ENCODE measurements at places on chromosomes 2 and 18.

DNA sequence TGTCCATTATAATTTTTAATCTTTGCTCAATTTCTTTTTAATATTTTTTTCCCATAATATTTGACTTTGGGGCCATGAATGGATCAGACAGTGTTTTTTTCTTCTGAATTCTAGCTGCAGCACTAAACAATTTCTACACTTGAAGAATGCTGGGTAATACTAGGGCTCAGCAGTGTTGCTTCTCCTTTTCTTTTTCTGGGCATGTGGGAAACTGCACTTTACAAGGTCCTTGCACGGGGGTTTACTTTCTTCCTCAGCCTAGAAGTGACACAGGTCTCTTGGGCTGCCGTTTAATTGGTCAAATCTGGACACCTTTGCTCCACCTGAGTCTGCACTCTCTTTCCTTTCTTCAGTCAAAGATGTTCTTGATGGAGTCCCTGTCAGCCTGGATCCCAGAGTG is 135.4 kb upstream of the APCDD1 start:
- no peak for DNase-seq

GRCh38 chr2:1738646-1739302 is 5.5 kb downstream of the PXDN start:
- DNase-seq, result no peak

- DNase-seq, result no peak
These were observed 127.3 kb upstream of the EPC2 start for GRCh38 chr2:148517296-148517695.

- no peak for DNase-seq
These were observed 79.1 kb upstream of the KCNH7 start for GRCh38 chr2:162917626-162918025.

GRCh38 chr2:10500601-10501361 is 52.7 kb upstream of the ODC1 start:
- DNase-seq, result no peak

- DNase-seq, result no peak
These were observed 1490.2 kb upstream of the SLC39A10 start for GRCh38 chr2:194166818-194167217.

DNA sequence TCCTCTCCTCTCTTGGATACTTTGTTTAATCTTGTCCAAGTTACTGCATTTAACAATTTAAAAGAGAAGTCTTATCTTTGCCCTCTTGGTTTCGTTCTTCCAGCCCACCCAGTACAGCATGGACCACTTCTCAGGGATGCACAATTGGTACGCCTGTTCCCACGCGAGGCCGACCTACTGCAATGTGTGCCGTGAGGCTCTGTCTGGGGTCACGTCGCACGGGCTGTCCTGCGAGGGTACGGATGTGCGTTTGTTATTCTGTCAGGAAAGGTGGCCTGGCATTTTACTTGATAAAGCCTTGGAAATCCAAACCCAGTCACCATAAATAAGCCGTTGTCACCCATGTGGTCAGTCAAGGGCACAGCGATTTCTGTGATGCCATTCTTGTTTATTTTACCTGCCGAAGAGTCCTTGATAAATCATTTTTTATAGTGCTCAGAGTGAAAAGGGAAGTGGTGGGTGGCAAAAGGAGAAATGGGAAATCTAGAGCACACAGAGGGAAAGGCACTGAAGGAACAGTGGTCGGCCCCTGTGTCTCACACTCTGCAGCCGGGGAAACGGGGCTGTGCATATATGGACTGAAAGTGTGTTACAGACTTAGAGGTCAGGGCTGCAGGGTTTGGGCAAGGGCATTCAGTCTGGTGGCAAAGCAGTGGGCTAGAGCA is 80.5 kb downstream of the DGKD start:
- no peak for DNase-seq

- no peak for DNase-seq
These were observed 445 bp downstream of the PRPF40A start for GRCh38 chr2:152716805-152717227.

GRCh38 chr2:7513834-7514233 is 596.6 kb downstream of the RNF144A start:
- no peak for DNase-seq

Measured in HFF-Myc (cell line).